ENCODE measurements at places on chromosomes 4 and X. TPM values are rescaled to one million over a fixed set of nuclear protein-coding genes. Genes with fewer than 3 reads are reported as not detected.

- peak overlapping the region; percentile 51 for H3K4me3 ChIP-seq
- peaks cover 4% of the 10 kb centered on the region for H3K36me3 ChIP-seq
- H3K27me3 ChIP-seq: no peaks in the 10 kb centered on the region
These were observed 3.9 kb downstream of the MAML3 start for GRCh38 chr4:140149846-140150635.

GRCh38 chr4:8872402-8873291, 1.0 kb upstream of the HMX1 start:
- no peak for DNase-seq
- no peaks in the 10 kb centered on the region for H3K4me1 ChIP-seq
- peaks cover 73% of the 10 kb centered on the region for H3K27me3 ChIP-seq
- H3K27ac ChIP-seq: no peak overlapping the region
- no peak overlapping the region for H3K4me3 ChIP-seq

DNA sequence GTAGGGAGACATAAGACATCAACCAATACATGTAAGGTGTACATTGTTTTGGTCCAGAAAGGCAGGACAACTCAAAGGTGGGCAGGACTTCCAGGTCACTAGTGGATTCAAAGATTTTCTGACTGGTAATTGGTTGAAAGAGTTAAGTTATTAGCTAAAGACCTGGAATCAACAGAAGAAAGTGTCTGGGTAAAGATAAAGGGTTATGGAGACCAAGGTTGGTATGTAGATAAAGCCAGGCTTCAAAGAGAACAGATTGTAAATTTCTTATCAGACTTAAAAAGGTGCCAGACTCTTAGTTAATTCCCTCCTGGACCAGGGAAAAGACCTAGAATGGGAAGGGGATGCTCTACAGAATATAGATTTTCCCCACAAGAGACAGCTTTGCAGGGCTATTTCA, 28.3 kb upstream of the GAB1 start:
- H3K4me1 ChIP-seq: no peaks in the 10 kb centered on the region
- no peak overlapping the region for H3K27ac ChIP-seq
- H3K4me3 ChIP-seq: no peak overlapping the region
- no peak for DNase-seq

TRIM61 gene
- 1.4 TPM for total RNA-seq

DNA sequence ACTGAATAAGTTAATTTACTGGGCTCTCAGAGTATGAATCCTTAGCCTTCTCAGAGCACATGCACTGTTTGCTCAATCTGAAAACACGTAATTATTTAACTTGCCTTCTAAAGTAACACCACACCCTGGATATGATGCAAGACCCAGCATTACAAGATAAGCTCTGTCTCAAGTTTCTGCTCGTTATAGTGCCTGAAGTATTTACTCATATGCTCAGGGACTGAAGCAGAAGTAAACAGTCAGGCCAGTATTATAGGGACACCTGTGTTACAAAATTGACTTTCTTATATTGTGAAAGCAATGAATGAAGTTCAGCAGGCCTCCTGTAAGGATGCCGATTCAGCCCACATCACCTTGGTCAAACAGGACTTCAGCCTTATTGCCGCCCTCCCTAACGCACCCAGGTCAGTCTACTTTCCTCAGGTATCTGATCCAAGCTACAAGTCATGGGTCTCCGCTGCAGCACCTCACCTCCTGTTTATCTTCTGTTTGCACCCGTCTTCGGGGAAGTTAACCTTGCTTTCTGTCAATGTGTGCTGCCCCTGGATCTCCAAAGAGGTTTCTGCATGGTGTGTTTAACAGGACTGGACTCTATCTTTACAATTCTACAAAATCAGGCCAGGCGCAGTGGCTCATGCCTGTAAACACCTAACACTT, 42.8 kb upstream of the KLF3 start:
- H3K4me1 ChIP-seq: peaks cover 10% of the 10 kb centered on the region
- no peak overlapping the region for H3K4me3 ChIP-seq
- DNase-seq: peak; percentile 74
- H3K27ac ChIP-seq: peak overlapping the region; percentile 15
- no peaks in the 10 kb centered on the region for H3K27me3 ChIP-seq
- H3K36me3 ChIP-seq: no peaks in the 10 kb centered on the region

RASGEF1B gene
- 30.9 TPM for total RNA-seq

DNA sequence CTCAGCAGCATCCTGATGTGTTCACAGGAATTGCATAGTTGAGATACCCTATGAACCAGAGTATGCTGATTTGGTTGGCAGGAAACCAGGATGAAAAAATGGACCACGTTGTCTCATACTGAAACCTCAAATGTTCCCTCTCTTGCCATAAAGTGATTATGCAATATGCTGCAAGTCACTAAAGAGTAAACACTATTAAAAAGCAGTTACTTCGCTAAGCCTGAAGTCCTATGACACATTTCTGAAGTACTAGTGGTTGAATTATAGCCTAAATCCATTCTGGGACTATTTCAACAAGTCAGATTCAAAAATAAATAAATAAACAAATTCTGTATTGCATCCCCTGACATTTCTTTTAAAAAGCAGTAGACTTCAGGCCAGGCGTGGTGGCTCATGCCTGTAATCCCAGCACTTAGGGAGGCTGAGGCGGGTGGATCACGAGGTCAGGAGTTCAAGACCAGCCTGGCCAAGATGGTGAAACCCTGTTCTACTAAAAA, 106.0 kb upstream of the NAP1L5 start:
- no peaks in the 10 kb centered on the region for H3K27me3 ChIP-seq
- no peak overlapping the region for H3K4me3 ChIP-seq
- DNase-seq: peak; percentile 98
- no peak overlapping the region for H3K27ac ChIP-seq

GRCh38 chr4:45640281-45640680, 483.6 kb downstream of the GABRG1 start:
- H3K27me3 ChIP-seq: no peaks in the 10 kb centered on the region
- H3K27ac ChIP-seq: no peak overlapping the region
- no peak overlapping the region for H3K4me3 ChIP-seq

DNA sequence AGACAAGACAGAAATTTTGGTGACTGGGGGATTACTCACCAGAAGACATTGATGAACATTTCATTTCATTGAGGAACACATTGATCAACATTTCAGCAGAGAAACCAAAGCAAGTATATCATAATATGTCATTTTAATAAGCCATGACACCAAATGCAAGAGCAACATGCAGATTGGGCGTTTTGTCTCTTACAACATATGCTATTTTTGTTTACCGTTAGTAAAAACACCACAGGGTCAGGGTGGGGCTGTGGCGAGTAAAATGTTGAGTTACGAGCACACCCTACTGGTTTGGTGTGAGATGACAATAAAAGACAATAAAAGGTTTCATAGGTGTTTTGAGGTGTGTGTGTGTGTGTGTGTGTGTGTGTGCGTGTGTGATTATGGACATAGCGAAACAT, 294.5 kb downstream of the PDGFC start:
- no peaks in the 10 kb centered on the region for H3K27me3 ChIP-seq
- no peak overlapping the region for H3K4me3 ChIP-seq
- no peaks in the 10 kb centered on the region for H3K36me3 ChIP-seq
- DNase-seq: no peak

GRCh38 chr4:7226439-7226838, 34.1 kb downstream of the SORCS2 start:
- no peaks in the 10 kb centered on the region for H3K36me3 ChIP-seq
- DNase-seq: peak; percentile 52
- H3K27ac ChIP-seq: no peak overlapping the region

MAP3K15 gene
- total RNA-seq: 0.34 TPM

DNA sequence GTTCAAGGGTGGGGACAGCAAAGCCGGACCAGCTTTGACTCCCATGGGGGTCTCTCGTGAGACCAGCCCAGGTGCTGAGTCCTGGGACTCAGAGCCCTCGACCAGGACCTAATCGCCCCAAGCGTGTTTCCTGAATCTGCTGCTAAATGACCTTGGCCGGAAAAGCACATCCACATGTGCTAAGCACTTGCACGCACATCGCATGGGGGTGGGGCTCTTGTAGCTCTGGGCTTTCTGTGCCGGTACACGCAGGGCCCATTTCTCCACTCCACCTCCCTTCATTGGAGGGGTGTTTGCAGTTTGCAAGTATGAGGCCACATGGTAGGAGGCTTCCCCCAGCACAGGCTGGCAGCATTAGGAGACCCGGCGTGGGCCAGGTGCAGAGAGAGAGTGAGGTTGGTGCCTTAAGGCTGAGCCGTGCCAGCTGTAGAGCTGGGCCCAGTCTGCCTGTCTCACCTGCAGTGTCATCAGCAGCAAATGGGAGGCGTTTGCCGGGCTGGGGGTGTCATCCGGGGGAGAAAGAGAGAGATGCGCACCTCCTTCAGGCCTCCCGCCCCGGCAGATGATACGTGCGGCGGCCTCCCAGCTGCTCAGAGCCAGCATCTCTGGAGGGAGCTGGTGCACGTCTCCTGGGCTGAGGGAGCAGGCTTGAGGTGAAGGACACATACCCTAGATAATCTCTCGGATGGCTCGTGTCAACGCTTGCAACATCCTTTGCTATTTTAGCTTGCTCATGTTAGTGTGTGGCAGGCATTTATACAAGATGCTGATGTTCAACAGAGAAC, 45.2 kb upstream of the CLCN4 start:
- no peak for DNase-seq
- H3K36me3 ChIP-seq: peaks cover 2% of the 10 kb centered on the region
- H3K27ac ChIP-seq: no peak overlapping the region
- no peak overlapping the region for H3K4me3 ChIP-seq
- no peaks in the 10 kb centered on the region for H3K4me1 ChIP-seq

ERCC6L gene
- total RNA-seq: 0.71 TPM

GRCh38 chr4:151459375-151459774, 50.4 kb downstream of the FHIP1A start:
- no peak for DNase-seq
- H3K4me3 ChIP-seq: no peak overlapping the region
- no peaks in the 10 kb centered on the region for H3K4me1 ChIP-seq
- H3K27me3 ChIP-seq: no peaks in the 10 kb centered on the region

F8A3 gene
- total RNA-seq: 3.6 TPM

- H3K4me3 ChIP-seq: no peak overlapping the region
- DNase-seq: no peak
- peaks cover 8% of the 10 kb centered on the region for H3K36me3 ChIP-seq
- no peaks in the 10 kb centered on the region for H3K4me1 ChIP-seq
- H3K27me3 ChIP-seq: no peaks in the 10 kb centered on the region
- H3K27ac ChIP-seq: no peak overlapping the region
These were observed 16.4 kb downstream of the COX18 start for GRCh38 chr4:73053076-73053475.

TEX13C gene
- total RNA-seq: not detected

SLC26A1 gene
- 0.71 TPM for total RNA-seq

GRCh38 chr4:112637552-112637866, 566 bp downstream of the LARP7 start:
- no peaks in the 10 kb centered on the region for H3K27me3 ChIP-seq
- DNase-seq: no peak
- peaks cover 2% of the 10 kb centered on the region for H3K4me1 ChIP-seq
- H3K36me3 ChIP-seq: no peaks in the 10 kb centered on the region
- H3K27ac ChIP-seq: peak overlapping the region; percentile 93

GRCh38 chr4:90580326-90580725, 453.1 kb downstream of the CCSER1 start:
- peak; percentile 61 for DNase-seq
- H3K4me1 ChIP-seq: no peaks in the 10 kb centered on the region
- no peaks in the 10 kb centered on the region for H3K27me3 ChIP-seq
- H3K4me3 ChIP-seq: no peak overlapping the region
- H3K36me3 ChIP-seq: no peaks in the 10 kb centered on the region

SLC49A3 gene
- total RNA-seq: 35.1 TPM

DNA sequence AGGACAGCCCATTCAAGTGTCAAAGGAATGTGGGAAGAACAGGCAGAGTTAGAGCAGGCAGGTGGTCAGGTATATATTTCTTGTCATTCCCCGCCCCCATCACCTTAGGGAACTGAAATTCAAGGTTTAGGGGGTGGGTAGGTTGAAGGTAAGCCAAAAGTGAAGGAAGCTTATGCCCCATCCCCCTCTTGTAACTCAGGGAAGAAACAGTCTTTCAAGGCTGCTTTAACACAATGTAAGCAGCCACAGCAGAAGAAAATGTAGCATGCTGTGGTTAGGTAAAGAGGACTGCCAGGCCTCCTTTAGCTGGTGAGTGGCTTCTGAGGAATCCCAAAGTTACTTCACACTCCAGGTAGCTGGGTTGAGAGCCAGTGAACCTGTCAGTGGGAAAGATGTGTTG, 122.3 kb downstream of the RS1 start:
- no peaks in the 10 kb centered on the region for H3K36me3 ChIP-seq
- peak; percentile 6 for DNase-seq
- H3K27me3 ChIP-seq: peaks cover 26% of the 10 kb centered on the region

DNA sequence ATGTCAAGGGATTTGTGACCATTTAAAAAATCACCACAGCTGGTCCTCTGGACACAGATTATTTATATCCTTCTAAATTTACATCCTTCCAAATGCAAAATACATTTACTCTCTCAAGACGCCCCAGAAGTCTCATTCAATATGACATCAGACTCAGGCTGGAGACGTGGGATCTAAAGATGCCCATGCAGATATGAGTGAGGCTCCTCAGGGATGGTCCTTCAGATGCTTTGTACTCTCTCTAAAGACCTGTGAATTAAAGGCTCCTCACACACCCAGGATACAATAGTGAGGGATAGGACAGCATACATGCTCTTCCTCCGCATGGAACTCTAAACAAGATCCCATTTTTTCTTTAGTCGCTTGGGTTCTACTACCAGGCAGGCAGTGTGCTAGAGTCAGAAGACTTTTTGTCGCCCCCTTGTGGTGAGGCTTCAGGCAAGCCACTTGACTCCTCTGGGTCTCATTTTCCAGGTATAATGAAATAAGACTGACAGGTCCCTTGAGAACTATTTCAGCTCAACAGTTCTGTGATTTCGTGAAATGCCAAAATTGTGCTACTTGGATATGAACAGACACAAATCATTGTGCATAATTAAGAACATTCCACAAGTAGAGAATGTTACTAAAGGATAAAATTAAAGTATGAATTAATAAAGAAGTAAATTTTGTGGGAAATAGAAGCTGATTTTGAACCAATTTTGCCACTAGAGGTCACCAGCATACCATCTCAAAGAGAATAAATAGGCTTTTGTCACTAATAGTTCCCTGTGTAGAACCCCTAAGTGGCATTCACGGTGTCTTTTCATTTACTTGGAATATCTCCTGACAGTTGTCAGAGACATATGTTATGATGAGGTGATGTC, 13.7 kb upstream of the SCOC start:
- H3K27me3 ChIP-seq: no peaks in the 10 kb centered on the region
- no peak overlapping the region for H3K27ac ChIP-seq
- DNase-seq: peak; percentile 80

TRIM75 gene
- total RNA-seq: not detected

BANK1 gene
- total RNA-seq: 20.5 TPM

DNA sequence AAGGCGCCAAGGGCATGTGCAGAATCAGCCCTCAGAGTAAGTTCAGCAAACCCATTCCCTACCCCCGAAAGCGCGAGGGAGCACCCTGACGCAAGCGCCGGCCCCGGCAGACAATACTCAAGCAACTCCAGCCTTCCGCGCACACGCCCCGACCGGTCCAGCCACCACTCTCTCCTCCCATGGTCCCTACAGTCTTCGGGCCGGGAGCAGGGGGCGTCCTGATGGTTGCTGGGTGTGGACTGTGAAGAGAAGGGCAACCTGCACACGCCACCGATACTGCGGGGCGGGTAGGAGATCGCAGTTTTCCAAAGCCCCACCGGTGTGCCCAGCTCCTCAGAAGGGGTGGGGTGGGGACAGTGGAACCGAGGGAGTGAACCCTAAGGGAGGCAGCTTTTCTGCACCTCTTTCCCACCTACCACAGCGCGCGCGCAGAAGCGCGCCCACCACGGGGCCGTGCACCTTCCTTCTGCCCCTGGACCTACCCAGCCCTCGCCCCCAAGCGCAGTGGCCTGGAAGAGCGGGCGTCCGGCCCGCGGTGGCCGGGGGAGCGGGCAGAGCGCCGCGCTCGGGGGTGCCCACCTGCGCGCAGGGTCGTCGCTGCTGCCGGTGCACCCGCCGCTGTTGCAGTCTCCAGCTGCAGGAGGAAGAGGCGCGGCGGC, 650.2 kb upstream of the DIPK2B start:
- peak overlapping the region; percentile 25 for H3K4me3 ChIP-seq
- H3K4me1 ChIP-seq: no peaks in the 10 kb centered on the region
- peak overlapping the region; percentile 55 for H3K27ac ChIP-seq
- H3K27me3 ChIP-seq: no peaks in the 10 kb centered on the region
- peak; percentile 34 for DNase-seq
